SJSA1 (cell line): ENCODE measurements at places on chromosomes 3 and 15.

GRCh38 chr15:90044916-90045371 lies 43.8 kb downstream of the ZNF710 start:
- no peak for DNase-seq

GRCh38 chr15:55195996-55196395 lies 745 bp downstream of the RSL24D1 start:
- peak; percentile 3 for DNase-seq

GRCh38 chr3:130457671-130458070 lies 59.3 kb upstream of the COL6A6 start:
- DNase-seq = no peak

DNA sequence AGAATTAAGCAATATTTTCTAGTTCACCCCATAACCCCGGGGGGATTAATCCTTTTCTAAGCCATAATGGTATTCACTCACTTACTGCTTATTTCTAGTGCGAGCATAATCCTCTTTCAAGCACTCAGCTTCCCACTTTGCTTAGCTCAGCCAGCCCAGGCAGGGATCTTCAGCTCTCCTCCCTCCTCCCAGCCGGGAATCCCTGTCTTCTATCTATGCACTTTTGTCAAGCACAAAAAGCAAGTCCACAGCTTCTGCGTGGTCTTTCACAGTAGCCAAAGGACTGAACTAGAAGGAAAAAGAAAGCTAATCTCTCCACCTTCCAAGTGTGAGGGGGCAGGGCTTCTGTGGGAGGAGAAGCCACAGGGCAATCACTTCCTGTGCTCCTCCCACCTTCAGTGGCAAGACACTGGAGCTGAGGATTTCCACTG lies 62.8 kb downstream of the PEX5L start:
- DNase-seq = no peak

DNA sequence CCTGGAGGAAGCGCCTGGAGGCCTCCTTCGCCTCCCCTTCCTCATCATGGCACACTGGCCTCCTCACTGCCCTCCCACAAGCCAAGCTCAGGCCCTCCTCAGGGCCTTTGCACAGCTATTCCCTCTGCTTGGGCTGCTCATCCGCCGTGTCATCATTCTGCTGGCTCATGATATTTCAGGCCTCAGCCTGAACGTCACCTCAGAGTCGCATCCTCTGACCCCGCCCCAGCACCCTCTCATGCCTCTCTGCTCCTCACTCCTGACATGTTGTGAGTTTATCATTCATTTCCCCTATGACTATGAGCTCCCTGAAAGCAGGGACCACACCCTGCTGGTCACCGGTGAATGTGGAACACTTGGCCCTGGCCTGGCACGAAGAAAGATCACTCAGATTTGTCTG lies 20.7 kb upstream of the POC1A start:
- no peak for DNase-seq
